ENCODE measurements at places on chromosomes 16 and 17.

DNA sequence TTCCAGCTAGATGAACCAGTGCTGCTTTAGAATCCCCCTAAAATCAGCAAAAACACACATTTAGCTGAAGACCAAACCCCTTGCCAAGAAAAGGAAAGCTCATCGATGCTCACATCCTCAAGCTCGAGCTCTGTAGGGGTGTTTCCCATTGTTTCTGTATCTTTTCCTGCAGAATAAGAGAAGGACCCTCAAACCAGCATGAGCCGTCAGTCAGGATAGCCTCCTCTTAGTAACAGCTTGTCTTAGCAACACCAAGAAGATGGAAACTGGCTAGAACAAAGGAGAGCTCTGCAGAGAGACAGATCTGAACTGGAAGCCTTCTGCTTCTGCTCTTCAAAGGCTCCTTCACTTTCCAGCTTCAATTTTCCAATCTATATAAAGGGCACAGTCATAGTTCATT, 32.0 kb downstream of the VAT1L start:
- no peak for DNase-seq

DNA sequence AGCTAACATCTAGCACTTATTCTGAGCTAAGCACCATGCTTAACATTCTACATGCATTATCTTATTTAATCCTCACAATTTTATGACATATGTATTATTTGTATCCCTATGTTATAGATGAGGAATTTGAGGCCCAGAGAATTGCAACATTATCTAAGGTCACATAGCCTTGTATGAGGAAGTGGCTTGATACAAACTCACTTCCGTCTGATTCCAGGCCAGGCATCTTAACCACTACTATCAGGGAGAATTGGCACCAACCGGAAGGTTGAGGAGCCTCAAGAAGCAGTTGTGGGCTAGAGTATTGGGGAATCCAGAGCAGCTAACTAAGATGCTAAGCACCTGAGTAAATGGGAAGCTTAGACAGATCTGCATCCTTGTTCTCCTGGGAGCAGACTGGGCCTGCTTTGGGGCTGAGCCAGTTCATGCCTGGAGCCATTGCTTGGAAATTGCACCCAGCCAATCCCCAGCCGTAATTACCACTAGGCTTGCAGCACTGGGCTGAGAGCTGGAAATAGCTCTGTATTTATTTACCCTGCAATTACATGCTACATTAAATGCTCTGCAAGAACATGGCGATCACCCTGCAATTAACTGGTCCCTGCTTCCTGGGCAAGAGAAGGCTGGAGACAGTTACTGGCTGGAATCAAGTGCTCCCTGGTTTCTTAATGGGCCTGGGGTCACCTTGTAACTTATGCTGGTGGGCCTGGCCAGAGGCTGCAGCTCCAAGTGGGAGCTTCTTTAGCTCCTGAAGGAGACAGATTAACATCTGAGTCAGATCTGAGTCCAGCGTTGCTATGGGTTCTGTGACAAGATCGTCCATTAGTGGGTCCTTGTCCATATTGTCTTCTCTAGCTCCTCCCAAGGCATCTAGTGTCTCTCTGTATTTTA, 273.1 kb upstream of the CCL2 start:
- DNase-seq = no peak

- DNase-seq = no peak
These were observed 9.6 kb downstream of the PIK3R6 start for GRCh38 chr17:8857919-8858318.

GRCh38 chr16:14963281-14964173, 11.3 kb upstream of the PDXDC1 start:
- DNase-seq = no peak

DNA sequence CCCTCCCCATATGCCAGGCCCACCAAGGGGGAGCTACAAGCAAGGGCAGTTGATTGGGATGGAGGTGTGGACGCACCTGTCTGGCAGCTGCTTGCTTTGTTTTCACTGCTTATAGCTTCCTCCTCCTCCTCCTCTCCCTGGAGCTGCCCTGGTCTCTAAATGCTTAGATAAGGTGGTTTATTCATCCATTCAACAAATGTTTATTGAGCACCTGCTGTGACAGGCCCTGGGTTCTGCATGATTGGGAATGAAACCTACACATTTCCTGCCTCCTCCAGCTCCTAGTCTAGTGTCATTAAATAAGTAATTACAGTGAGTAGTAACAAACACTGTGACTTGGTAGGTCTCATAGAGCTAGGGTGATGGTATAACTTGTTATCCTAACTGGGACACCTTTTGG, 17.4 kb upstream of the MAP3K14 start:
- no peak for DNase-seq

DNA sequence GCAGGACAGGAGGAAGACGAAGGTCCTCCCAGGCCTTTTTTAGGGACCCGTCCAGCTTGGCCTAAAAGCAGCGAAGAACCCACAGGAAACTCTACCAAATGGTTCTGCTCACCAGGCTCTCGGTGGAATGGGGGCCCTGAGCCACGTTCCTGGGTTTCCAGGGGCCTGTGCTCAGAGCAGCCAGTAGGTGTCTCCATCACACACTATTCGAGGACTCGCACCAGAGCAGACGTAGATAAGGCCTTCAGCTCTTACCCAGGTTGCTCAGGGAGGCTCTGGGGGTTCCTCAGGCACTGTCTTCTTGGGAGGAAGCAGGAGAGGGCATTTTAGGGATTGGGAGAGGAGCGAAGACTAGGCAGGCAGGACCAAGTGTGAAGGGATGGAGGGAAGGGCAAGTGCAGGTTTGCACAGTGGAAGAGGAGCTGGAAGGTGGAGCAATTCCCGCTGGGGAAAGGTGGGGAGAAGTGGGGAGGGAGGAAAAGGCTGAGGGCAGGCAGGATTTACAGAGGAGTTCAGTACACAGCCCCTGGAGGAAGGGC, 157.1 kb downstream of the RGS9 start:
- DNase-seq = peak; percentile 79

- no peak for DNase-seq
These were observed 10.2 kb upstream of the CBX8 start for GRCh38 chr17:79806863-79807720.

- DNase-seq = no peak
These were observed 309.9 kb upstream of the ASIC2 start for GRCh38 chr17:33602981-33603380.

- no peak for DNase-seq
These were observed 40.9 kb downstream of the PLXDC1 start for GRCh38 chr17:39110435-39111136.

DNA sequence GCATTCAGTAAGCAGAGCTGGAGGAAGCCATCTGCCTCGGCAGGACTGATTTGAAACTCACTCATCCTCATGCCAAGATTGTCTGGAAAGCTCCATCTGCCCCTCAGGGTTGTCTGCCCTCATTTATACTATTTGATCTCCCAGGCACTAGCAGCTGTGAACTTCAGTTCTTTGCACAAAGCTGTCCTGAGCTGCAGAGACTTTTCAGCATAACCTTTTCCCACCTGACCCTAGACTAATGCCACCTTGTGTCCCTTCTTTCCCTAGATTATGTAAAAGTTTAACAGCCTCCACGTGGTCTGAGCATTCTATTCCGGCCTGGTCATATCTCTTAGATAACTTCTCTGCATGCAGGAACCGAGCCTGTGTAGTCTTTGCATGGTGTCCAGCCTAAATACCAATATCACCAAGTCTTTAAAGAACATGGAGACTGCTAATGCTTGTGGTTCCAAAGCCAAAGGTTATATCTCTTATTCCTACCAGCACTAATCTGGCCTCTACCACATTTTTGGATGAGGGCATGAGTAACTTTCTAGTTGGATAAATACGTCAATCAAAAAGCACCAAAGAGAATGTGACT, 29.1 kb downstream of the STAT5A start:
- DNase-seq = no peak

GRCh38 chr16:68299571-68300453, 10.9 kb downstream of the SLC7A6OS start:
- no peak for DNase-seq

- no peak for DNase-seq
These were observed 170.8 kb upstream of the RBFOX1 start for GRCh38 chr16:7161891-7162290.

DNA sequence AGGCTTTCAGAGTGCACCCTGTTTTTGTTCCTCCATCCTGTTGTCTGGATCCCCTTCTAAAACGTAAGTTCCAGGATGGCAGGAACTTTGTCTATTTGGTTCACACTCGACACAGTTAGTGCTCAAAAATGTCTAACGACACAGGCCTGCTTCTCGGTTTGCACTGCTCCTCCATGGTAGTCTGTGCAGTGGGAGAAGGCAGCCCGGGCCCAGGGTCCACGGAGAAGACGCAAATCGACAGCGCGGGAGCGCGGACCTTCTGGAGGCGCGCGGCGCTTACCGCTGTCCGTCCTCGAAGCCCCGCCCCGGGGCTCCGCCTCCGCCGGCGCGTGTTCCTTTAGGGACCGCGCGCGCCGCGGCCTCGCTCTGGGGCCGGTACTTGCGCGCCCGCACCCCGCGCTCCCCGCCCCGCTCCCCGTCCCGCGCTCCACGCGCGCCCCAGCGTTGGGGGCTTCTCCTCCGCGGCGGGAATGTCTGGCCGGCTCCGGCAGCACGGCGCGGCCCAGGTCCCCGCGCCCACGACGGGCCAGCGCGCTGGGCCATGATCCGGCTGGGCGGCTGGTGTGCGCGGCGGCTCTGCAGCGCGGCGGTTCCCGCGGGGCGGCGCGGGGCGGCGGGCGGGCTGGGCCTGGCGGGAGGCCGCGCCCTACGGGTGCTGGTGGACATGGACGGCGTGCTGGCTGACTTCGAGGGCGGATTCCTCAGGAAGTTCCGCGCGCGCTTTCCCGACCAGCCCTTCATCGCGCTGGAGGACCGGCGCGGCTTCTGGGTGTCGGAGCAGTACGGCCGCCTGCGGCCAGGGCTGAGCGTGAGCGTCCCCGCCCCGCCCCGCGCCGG, at the start of gene NT5M:
NT5M (plus strand) TSS at position 364 of the 837 bp plus-strand sequence; CDS start at position 542, 178 bp downstream.
- peak; percentile 66 for DNase-seq

DNA sequence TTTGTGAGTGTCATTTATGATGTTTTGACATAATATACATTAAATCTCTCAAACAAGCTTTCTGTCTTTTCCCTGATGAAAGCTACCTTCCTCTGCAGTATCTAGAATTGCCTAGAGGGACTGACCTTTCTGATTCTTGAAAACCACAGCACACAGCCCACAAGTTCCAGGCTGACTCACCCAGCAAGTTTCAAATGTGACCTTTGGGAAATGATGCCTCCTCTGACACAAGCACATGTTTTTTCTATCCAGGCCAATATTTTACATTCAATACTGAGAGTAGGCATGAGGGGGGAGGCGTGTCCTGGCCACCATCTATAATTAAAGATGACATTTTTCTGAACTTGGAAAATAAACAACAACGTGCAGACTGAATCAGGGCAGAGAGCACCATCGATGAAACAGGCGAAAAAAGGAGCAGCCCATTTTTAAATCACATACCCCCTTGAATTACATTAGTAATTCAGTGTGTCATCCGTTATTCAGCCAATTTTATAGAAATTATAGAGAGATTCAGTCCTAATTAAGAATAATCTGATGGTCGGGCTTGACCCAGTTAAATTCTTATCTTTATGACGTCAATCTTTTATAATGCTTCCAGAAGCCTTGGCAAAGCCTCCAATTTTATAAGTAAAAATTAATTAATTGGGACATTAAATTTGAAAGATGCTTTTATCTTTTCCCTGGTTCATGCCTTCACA, 292.6 kb upstream of the CDH11 start:
- DNase-seq = no peak

DNA sequence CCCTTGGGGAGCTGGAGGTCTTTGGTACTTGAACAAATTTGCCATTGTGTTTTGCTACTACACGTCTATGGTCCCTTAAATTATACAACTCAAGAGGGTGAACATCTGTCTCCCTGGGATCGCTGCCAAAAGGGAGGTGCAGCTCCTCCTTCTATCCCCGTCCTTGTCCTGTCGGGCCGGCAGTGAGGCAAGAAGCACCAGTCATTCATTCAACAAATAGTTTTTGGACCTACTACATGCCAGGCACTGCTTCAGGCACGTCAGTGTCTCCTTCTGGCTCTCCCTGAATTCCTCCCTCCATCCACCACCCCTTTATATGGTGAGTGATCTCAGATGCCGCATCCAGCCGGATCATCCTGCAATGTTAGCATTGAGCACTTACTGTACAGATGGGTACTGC, 2.2 kb upstream of the RPL38 start:
- DNase-seq = no peak

GRCh38 chr16:6888531-6888930, 444.1 kb upstream of the RBFOX1 start:
- no peak for DNase-seq

GRCh38 chr17:72588561-72588960, 467.7 kb downstream of the SOX9 start:
- DNase-seq = no peak

- DNase-seq = no peak
These were observed 74.4 kb upstream of the SMIM36 start for GRCh38 chr17:55585629-55586028.

GRCh38 chr16:55539049-55539448, 27.4 kb upstream of the CAPNS2 start:
- DNase-seq = no peak

GRCh38 chr17:69567130-69567529, 152.6 kb downstream of the MAP2K6 start:
- no peak for DNase-seq

DNA sequence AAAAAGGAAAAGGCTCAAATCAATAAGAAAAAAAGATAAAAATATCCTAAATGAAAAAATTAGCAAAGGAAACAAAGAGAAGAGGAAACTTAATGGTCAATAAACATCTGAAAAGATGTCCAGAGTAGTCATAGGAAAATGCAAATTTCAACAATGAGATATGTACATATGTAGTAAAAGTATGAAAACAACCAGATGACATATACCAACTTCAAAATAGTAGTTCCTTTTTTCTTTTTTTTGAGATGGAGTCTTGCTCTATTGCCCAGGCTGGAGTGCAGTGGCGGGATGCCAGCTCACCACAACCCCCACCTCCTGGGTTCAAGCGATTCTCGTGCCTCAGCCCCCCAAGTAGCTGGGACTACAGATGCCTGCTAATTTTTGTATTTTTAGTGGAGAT, 21.7 kb upstream of the NFAT5 start:
- no peak for DNase-seq

Data from HuH-7.5 (cell line).